Activated naive CD4-positive, alpha-beta T cell treated with anti-CD3 and anti-CD28 coated beads, Interleukin-2, amount 10 ng/mL, durations not matched to agents 7 days and 5 days (primary cell): ENCODE measurements at places on chromosomes 5 and 9.

GRCh38 chr5:95392593-95393182, 1.5 kb downstream of the FAM81B start:
- DNase-seq = no peak

GRCh38 chr5:76789991-76790581, 28.7 kb upstream of the F2RL1 start:
- DNase-seq = no peak

- DNase-seq = no peak
These were observed 17.9 kb downstream of the MYO10 start for GRCh38 chr5:16918156-16918555.

GRCh38 chr5:138711087-138711486, 42.1 kb upstream of the CTNNA1 start:
- DNase-seq = no peak

- no peak for DNase-seq
These were observed 110.3 kb downstream of the VAV2 start for GRCh38 chr9:133881671-133882381.

DNA sequence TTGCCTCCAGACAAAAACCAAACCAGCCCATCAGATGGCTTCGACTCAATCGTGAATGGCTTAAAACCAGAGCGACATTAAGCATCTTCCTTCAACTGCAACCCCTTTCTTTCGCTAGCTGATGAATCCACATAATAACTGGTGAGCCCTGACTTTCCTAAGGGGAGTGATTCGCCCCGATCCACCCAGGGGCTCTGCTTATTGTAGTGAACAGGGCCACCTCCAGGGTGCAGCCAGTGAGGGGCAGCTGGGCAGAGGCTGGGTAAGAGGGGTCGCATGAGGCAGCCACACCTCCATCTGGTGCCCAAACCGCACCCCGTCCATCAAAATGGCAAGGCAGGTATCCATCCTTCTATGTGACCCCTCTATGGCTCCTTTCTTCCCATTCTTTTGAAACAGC, 38.0 kb downstream of the SLC35D2 start:
- DNase-seq = no peak

DNA sequence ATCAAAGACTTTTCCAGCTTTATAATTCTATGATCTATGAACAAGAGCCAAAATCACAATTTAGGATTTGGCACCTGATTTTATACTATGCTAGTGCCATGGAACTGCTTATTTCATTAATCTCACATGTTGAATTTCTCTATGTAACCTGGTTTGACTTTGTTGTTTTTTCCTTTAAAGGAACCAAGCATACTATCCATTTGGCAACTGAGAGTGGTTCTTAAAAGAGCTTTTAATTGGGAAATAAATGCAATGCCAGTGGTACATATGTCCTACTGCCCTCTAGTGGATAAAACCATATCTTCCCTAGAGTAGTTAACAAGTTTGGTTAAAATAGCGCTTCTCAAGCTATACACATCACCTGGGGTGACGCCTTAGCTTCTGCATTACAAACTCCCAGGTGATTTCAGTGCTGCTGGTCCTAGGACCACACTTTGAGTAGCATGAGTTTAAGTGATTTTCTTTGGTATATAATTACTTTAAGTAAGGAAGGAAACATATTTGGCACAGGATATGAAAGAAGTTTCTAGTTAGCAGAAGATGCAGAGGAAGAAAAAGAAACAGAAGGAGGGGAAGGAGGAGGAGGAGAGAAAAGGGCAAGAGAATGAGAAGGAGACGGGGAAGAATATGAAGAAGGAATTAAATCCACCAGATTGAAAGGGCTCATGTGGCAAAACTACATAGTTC, 56.8 kb downstream of the FGF10 start:
- DNase-seq = no peak

GRCh38 chr5:435961-436640, 6.9 kb upstream of the EXOC3 start:
- DNase-seq = no peak

- DNase-seq = no peak
These were observed 83.1 kb upstream of the MAST4 start for GRCh38 chr5:66513130-66513529.

- peak; percentile 55 for DNase-seq
These were observed 147.8 kb downstream of the TMEM38B start for GRCh38 chr9:105842023-105842644.

GRCh38 chr9:114389612-114390368, 2.0 kb upstream of the AKNA start:
- DNase-seq = no peak

DNA sequence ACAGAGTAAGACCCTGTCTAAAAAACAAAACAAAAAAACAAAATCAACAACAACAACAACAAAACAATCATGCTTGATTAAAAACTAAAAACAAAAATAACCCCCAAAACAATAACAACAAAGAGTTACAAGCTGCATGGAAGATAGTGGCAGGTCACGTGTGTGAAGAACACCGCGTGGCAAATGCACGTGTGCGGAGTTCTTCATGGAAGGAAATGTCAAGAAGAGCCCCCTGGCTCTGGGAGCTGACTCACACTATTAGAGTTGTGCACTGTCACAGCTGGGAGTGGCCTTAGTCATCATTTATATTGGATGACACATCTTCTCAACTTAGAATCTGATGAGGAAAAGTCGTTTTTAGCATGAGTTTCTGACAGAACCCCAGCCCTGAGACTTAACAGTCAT, 110.5 kb downstream of the JMY start:
- DNase-seq = no peak

DNA sequence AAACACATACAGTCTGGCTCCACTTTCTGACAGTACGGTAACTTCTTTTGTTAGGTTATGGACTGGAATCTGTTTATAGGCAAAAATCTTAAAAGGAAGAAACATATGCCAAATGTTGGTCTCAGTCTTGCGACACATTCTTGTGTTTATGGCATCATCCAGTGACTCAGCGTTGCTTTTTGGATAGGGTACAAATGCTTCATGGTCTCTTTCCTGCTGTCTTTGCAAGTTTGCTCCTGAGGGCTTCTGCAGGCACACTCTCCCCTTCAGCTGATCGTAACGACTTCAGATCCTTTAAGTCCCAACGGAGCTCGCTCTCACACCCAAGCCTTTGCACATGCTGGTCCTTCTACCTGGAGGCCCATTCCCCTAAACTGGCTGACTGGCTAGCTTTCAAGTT, 23.6 kb upstream of the TNFSF8 start:
- DNase-seq = no peak

- no peak for DNase-seq
These were observed 352.3 kb downstream of the SLCO4C1 start for GRCh38 chr5:101943784-101944183.

DNA sequence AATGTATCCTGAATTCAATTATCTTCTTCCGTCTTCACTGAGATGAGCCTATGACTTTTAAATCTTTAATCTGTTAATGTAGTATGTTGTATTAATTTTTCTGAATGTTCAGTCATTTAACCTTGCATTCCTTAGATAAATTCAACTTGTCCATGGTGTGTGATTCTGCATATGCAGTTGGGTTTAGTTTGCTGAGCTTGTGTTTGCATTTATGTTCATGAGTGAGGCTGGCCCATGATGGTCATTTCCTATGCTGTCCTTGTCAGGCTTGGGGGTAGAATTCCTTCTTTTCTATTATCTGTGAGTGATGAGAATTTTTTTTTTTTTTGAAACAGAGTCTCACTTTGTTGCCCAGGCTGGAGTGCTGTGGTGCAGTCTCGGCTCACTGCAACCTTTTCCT, 131.8 kb upstream of the COL5A1 start:
- no peak for DNase-seq
